ENCODE measurements at places on chromosomes 1 and 21. TPM values are rescaled to one million over a fixed set of nuclear protein-coding genes. Genes with fewer than 3 reads are reported as not detected.

OR2G6 gene
- total RNA-seq, result not detected

ZC3H12A gene
- 132 TPM for total RNA-seq

NBPF14 gene
- total RNA-seq, result 36.4 TPM

AIRE gene
- total RNA-seq, result not detected

- DNase-seq, result no peak
- no peak overlapping the region for H3K4me3 ChIP-seq
- H3K4me1 ChIP-seq, result no peaks in the 10 kb centered on the region
- H3K27ac ChIP-seq, result no peak overlapping the region
- H3K27me3 ChIP-seq, result peaks cover 21% of the 10 kb centered on the region
These were observed 383.3 kb upstream of the PROX1 start for GRCh38 chr1:213604477-213604876.

RASSF5 gene
- 29.2 TPM for total RNA-seq

DNA sequence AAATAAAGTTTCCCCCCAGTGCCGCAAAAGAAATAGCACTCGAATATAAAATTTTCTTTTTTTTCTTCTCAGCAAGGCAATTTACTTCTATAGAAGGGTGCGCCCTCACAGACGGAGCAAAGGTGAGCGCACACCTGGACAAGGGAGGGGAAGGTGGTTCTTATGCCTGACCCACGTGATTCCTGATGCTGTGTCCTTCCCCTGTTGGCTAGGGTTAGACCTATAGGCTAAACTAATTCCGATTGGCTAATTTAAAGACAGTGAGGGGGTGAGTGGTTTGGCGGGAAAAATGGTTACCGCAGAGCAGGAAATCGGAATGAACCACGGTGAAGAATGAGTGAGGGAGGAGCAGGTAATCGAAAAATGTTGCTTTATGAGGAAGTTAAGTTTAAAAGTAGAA is 607 bp upstream of the FAAH start:
- DNase-seq, result no peak
- H3K27me3 ChIP-seq, result peaks cover 21% of the 10 kb centered on the region
- peak overlapping the region; percentile 59 for H3K4me3 ChIP-seq
- H3K27ac ChIP-seq, result no peak overlapping the region
- H3K4me1 ChIP-seq, result peaks cover 14% of the 10 kb centered on the region

DNA sequence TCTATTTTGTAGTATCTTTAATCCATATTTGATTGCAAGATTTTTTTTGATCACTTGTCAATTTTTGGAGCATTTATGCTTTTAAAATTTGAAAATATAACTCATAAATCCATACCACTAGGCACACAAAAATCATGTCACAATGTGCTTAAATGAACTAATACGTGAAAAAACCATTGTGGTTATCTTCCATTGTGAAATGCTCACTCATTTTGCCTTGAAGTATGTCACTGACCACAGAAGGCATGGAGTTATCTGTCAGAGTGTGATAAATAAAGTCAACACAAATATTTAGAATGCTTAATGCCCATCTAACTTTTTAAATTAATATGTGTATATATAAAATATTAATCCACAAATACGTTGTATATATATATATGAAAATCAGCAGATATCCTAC is 347.2 kb downstream of the PTPRC start:
- no peaks in the 10 kb centered on the region for H3K4me1 ChIP-seq

ENAH gene
- 8.6 TPM for total RNA-seq

DNA sequence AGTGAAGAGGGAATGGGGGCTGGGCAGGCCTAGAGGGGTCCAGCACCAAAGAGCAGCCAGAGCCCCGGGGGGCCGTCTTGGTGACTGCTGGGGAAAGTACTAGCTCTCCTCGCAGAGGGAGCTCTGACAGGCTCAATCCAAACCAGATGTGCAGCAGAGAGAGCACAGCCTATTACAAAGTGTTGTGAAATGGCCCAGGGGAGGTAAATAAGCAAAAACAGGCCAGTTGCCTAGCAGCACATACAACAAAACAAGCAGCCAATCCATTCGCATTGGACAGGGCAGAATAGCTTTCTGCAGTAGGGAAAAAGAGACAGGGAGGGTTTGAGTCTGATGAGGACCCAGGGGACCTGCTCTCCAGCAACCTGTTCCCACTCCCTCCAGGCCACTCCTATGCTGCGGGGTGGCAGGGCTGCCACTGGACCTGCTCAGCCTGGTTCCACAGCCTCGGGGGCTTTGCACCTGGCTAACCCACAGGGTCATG is 239.6 kb upstream of the FGGY start:
- no peaks in the 10 kb centered on the region for H3K36me3 ChIP-seq
- peak overlapping the region; percentile 21 for H3K4me3 ChIP-seq
- no peaks in the 10 kb centered on the region for H3K27me3 ChIP-seq
- H3K27ac ChIP-seq, result peak overlapping the region; percentile 82

DNA sequence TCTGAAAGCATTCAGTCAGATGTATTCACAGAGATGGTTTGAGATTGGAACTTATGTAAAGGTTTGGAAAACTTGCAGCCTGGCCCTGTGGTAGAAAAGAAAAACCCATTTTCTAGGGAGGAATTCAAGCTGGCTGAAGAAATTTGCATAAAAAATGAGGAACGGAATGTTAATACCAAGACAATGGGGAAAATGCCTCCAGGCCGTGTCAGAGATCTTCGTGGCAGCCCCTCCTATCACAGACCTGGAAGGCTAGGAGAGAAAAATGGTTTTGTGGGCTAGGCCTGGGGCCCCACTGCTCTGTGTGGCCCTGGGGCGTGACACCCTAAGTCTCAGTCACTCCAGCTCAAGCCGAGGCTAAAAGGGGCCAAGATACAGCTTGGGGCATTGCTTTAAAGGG is 26.7 kb downstream of the NME7 start:
- H3K27ac ChIP-seq, result no peak overlapping the region
- H3K27me3 ChIP-seq, result no peaks in the 10 kb centered on the region
- H3K4me3 ChIP-seq, result no peak overlapping the region
- DNase-seq, result no peak

LCE3D gene
- total RNA-seq, result 19.2 TPM

DNA sequence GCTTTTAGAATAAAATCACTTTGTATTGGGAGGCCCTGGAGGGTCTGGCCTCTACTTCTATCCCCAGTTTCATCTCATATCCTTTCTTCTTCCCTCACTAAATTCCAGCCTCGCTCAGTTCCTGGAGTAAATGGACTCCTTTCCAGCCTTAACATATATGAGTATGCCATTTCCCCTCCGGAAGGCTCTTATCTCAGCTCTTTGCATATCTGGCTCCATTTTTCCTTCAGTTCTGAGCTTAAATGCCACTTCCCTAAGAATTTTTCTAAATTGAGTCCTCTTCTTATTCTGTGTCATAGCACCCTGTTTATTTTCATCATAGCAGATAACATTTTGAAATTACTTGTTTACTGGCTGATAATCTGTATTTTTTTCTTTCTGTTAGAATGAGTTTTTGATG is 20.2 kb upstream of the DUSP10 start:
- no peaks in the 10 kb centered on the region for H3K27me3 ChIP-seq
- no peak for DNase-seq
- H3K4me3 ChIP-seq, result no peak overlapping the region
- no peaks in the 10 kb centered on the region for H3K4me1 ChIP-seq

- H3K4me3 ChIP-seq, result peak overlapping the region; percentile 53
- H3K36me3 ChIP-seq, result no peaks in the 10 kb centered on the region
- peak overlapping the region; percentile 66 for H3K27ac ChIP-seq
- no peaks in the 10 kb centered on the region for H3K4me1 ChIP-seq
- no peaks in the 10 kb centered on the region for H3K27me3 ChIP-seq
- DNase-seq, result no peak
These were observed 281.8 kb downstream of the VAV3 start for GRCh38 chr1:107683191-107683657.

- H3K27me3 ChIP-seq, result no peaks in the 10 kb centered on the region
- no peak for DNase-seq
- no peaks in the 10 kb centered on the region for H3K36me3 ChIP-seq
- H3K4me3 ChIP-seq, result peak overlapping the region; percentile 18
These were observed 41.2 kb downstream of the ENAH start for GRCh38 chr1:225611537-225612223.

SELENBP1 gene
- total RNA-seq, result 38.3 TPM

GRCh38 chr1:66119148-66119547 is 326.5 kb downstream of the PDE4B start:
- no peaks in the 10 kb centered on the region for H3K27me3 ChIP-seq
- DNase-seq, result no peak
- H3K4me3 ChIP-seq, result no peak overlapping the region
- no peak overlapping the region for H3K27ac ChIP-seq

- no peaks in the 10 kb centered on the region for H3K36me3 ChIP-seq
- no peaks in the 10 kb centered on the region for H3K4me1 ChIP-seq
- DNase-seq, result no peak
- no peaks in the 10 kb centered on the region for H3K27me3 ChIP-seq
These were observed 244.4 kb downstream of the KAZN start for GRCh38 chr1:14842891-14843290.

GRCh38 chr1:169207797-169208520 is 101.5 kb downstream of the ATP1B1 start:
- H3K4me3 ChIP-seq, result no peak overlapping the region
- no peaks in the 10 kb centered on the region for H3K4me1 ChIP-seq
- no peaks in the 10 kb centered on the region for H3K36me3 ChIP-seq
- H3K27me3 ChIP-seq, result no peaks in the 10 kb centered on the region

DNA sequence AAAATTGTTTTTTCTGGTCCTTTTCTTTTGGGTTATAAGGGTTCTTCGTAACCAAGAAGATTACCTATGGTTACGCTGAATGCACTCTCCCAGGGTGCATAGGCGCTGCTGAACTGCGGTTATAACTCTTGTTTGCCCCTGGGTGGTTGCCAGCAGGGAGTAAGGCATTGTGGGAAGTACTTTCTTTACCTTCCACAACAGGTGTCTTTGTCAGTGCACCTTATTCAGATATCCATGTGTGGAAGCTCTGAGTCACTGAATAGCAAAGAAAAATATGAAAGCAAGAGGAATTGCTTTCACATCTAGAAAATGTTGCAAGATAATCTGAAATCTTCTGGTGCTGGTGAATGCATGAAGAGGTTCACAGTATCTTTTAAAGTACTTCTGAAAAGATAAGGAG is 124.4 kb upstream of the CACYBP start:
- H3K36me3 ChIP-seq, result no peaks in the 10 kb centered on the region
- H3K4me3 ChIP-seq, result peak overlapping the region; percentile 24
- H3K27ac ChIP-seq, result no peak overlapping the region
- no peaks in the 10 kb centered on the region for H3K27me3 ChIP-seq
- no peaks in the 10 kb centered on the region for H3K4me1 ChIP-seq

GRCh38 chr1:77202751-77203150 is 16.5 kb downstream of the PIGK start:
- H3K36me3 ChIP-seq, result no peaks in the 10 kb centered on the region
- H3K4me1 ChIP-seq, result no peaks in the 10 kb centered on the region
- H3K27ac ChIP-seq, result no peak overlapping the region

DNA sequence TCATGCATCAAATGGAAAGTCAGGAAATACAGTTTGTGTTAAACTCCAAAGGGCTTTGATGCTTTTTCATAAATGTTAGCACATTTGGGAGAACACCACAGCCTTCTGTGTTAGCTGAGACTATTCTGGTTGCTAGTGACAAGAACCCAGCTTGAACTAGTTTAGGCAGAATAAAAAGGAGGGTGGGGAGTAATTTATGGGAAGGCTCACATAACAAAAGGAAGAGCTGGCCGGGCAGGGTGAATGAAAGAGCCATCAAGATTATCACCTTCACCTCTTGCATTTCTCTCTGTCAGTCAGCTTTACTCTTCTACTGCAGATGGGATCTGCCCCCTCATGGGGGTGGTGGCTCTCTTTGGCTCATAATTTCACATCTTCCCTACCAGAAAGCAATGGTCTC is 75.4 kb upstream of the VTCN1 start:
- H3K4me1 ChIP-seq, result no peaks in the 10 kb centered on the region
- H3K27me3 ChIP-seq, result no peaks in the 10 kb centered on the region
- H3K36me3 ChIP-seq, result no peaks in the 10 kb centered on the region
- no peak for DNase-seq

GRCh38 chr1:165313903-165314302 is 42.6 kb downstream of the LMX1A start:
- no peaks in the 10 kb centered on the region for H3K36me3 ChIP-seq
- H3K27ac ChIP-seq, result no peak overlapping the region
- no peaks in the 10 kb centered on the region for H3K27me3 ChIP-seq
- H3K4me3 ChIP-seq, result no peak overlapping the region
- H3K4me1 ChIP-seq, result no peaks in the 10 kb centered on the region

- no peak overlapping the region for H3K27ac ChIP-seq
- H3K36me3 ChIP-seq, result no peaks in the 10 kb centered on the region
- no peaks in the 10 kb centered on the region for H3K4me1 ChIP-seq
- DNase-seq, result no peak
- H3K4me3 ChIP-seq, result no peak overlapping the region
These were observed 21.7 kb upstream of the IL12RB2 start for GRCh38 chr1:67285780-67286488.

- DNase-seq, result no peak
- peaks cover 100% of the 10 kb centered on the region for H3K36me3 ChIP-seq
- H3K4me3 ChIP-seq, result no peak overlapping the region
These were observed 25.1 kb upstream of the LSS start for GRCh38 chr21:46253610-46254124.

SLC44A5 gene
- 0.19 TPM for total RNA-seq

ESRRG gene
- 0.13 TPM for total RNA-seq

DNA sequence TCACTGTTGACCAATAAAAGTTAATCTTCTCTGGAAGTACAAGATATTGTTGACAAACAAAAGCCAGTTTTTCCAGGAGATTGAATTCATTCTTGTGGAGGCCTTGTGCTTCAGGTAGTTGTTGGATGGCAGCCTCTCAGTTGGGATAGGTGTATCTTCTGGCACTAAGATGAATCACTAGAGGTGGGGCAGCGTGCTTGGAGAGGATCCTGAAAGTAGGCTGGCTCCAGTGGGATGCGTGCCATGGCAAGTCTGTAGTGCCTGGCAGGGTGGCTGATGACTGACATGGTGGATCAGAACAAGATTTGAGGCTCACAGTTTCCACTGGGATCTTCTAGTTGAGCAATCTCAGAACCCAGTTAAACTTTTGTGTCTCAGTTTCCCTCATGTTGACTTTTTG is 2.4 kb downstream of the VPS13D start:
- H3K4me1 ChIP-seq, result peaks cover 18% of the 10 kb centered on the region
- H3K36me3 ChIP-seq, result peaks cover 35% of the 10 kb centered on the region
- peak overlapping the region; percentile 95 for H3K27ac ChIP-seq
- H3K4me3 ChIP-seq, result no peak overlapping the region
- no peak for DNase-seq
- H3K27me3 ChIP-seq, result no peaks in the 10 kb centered on the region

GRCh38 chr1:94334764-94335163 is 83.4 kb upstream of the ABCD3 start:
- peak overlapping the region; percentile 38 for H3K27ac ChIP-seq
- no peaks in the 10 kb centered on the region for H3K36me3 ChIP-seq
- no peak overlapping the region for H3K4me3 ChIP-seq
- no peak for DNase-seq
- no peaks in the 10 kb centered on the region for H3K4me1 ChIP-seq

MAB21L3 gene
- 12.0 TPM for total RNA-seq

DNA sequence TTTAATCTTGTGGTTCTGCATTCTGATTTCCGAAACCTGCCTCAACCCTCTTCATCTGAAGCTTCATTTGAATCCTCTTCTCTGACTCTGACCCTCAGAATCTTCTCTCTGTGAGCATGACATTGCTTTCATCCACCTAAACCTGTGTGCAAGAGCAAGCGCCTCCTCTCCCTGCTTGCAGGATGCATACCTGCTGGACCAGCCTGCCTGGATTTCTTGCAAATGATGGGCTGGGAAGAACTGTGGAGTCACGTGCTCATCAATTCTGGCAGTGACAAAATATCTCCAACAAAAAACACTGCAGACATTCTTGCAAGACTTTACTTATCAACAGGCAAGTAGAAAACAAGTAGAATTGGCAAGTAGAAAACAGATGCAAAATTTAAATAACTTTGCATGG is 20.8 kb upstream of the SLC35F3 start:
- DNase-seq, result no peak
- no peak overlapping the region for H3K27ac ChIP-seq
- no peak overlapping the region for H3K4me3 ChIP-seq
- H3K4me1 ChIP-seq, result no peaks in the 10 kb centered on the region
- H3K36me3 ChIP-seq, result no peaks in the 10 kb centered on the region

KDF1 gene
- total RNA-seq, result 18.5 TPM
